ENCODE measurements at places on chromosomes 3 and 15.
A peak's percentile ranks its signal among the peaks of the same experiment; 100 is the strongest.

DNA sequence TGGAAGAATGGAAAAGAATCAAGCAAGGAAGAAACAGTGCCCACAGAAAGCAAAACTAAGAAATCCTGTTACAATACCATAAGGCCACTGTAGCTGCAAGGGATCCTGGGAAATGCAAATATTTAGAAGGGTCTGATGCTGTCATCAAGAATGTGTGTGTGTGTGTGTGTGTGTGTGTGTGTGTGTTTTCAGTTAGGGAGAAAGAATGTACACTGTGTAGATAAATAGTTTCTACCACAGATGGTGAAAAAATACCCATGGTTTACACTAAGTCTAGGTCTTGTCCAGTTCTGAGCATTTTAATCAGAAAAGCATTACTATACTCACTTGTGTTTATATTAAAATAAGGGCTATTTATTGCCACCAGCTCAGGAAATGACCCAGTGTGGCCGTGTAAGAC, 355.0 kb downstream of the RBMS3 start:
- DNase-seq = peak; percentile 8
- H3K27ac ChIP-seq = no peak overlapping the region
- H3K36me3 ChIP-seq = no peaks in the 10 kb centered on the region

DNA sequence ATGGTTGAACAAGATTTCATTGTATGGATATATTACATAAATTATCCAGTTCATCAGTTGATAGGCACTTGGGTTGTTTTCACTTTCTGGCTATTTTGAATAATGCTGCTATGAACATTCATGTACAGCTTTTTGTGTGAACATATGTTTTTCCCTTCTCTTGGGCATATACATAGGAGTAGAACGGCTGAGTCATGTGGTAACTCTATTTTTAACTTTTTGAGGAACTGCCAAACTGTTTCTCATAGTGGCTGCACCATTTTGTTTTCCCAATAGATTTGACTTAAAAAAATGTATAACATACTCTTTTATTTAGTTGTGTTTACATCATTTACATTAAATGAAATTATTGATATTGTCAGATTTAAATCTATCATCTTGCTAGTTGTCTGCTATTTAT, 28.8 kb upstream of the RFX7 start:
- DNase-seq = no peak
- H3K4me1 ChIP-seq = no peaks in the 10 kb centered on the region
- no peak overlapping the region for H3K4me3 ChIP-seq
- H3K27ac ChIP-seq = no peak overlapping the region

DNA sequence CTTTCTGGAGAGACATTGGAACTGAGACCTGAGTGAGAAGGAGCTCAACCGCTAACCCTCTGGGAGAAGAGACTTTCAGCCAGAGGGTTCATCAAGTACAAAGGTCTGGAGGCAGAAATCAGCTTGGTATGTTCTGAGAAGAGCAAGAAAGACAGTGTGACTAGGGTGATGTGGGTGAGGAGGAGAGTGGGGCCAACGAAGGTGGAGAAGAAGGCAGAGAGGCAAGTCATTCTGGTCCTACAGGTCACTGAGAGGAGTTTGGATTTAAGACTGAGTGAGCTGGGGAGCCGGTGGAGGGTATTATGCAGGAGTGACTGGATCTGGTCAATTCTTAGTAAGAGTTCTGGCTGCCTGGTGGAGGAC, 12.2 kb downstream of the XIRP1 start:
- H3K27ac ChIP-seq = no peak overlapping the region
- H3K36me3 ChIP-seq = no peaks in the 10 kb centered on the region
- H3K27me3 ChIP-seq = no peaks in the 10 kb centered on the region

DNA sequence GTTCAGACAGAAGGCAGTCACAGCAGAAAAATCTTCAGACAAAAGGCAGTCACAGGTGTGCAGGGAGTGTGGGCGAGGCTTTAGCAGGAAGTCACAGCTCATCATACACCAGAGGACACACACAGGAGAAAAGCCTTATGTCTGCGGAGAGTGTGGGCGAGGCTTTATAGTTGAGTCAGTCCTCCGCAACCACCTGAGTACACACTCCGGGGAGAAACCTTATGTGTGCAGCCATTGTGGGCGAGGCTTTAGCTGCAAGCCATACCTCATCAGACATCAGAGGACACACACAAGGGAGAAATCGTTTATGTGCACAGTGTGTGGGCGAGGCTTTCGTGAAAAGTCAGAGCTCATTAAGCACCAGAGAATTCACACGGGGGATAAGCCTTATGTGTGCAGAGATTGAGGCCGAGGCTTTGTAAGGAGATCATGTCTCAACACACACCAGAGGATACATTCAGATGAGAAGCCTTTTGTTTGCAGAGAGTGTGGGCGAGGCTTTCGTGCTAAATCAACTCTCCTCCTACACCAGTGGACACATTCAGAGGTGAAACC, 27.6 kb downstream of the ZNF589 start:
- DNase-seq = peak; percentile 22
- no peak overlapping the region for H3K4me3 ChIP-seq
- H3K27ac ChIP-seq = no peak overlapping the region

DNA sequence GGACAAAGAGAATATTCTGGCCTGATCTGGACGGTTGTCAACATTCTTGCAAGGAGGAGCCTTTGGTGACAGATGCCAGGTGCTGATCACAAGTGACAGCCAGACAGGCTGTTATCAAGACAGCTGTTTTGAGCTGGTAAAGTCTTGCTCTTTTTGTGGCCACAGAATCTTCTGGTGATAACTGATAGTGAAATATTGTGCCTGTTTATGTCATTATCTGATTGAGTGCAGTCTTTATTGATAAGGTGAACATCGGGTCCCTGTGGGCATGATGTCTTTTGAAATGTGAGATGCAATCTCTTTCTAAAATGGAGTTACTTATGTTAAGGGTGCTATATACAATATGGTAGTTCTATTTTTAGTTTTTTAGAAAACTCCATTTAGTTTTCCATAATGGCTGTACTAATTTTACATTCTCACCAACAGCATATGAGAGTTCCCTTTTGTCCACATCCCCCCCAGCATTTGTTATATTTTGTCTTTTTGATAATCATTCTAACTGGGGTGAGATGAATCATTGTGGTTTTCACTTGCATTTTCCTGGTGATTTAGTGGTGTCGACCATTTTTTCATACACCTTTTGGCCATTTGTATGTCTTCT, 10.7 kb downstream of the CEP63 start:
- DNase-seq = peak; percentile 66
- H3K4me1 ChIP-seq = no peaks in the 10 kb centered on the region

GRCh38 chr3:30644615-30645014, 38.2 kb downstream of the TGFBR2 start:
- peaks cover 15% of the 10 kb centered on the region for H3K4me1 ChIP-seq
- H3K27ac ChIP-seq = no peak overlapping the region
- H3K36me3 ChIP-seq = peaks cover 9% of the 10 kb centered on the region
- DNase-seq = peak; percentile 72

DNA sequence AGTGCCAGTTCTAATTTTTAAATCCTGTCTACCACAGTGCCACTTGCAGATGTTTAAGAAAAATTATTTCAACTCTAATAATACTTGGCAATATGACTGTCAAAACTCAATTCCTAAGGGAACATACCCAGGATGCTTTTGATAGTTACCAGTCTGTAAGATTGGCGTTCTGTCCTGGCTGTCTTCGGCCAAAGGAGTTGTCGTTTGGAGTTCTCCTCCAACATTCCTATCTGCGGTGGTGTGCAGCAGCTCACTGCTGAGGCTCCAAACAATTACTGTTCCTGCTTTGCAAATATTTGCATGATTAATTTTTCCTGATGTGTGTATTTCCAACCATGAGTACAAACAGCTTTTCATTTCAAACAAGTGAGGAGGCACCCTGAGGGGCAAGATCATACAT, 330.8 kb upstream of the DPH6 start:
- no peak for DNase-seq
- H3K27ac ChIP-seq = no peak overlapping the region
- H3K36me3 ChIP-seq = no peaks in the 10 kb centered on the region

- no peaks in the 10 kb centered on the region for H3K36me3 ChIP-seq
- H3K4me1 ChIP-seq = no peaks in the 10 kb centered on the region
- DNase-seq = no peak
- no peaks in the 10 kb centered on the region for H3K27me3 ChIP-seq
- no peak overlapping the region for H3K27ac ChIP-seq
Observed at GRCh38 chr15:101502572-101503295, 13.2 kb upstream of the PCSK6 start.

DNA sequence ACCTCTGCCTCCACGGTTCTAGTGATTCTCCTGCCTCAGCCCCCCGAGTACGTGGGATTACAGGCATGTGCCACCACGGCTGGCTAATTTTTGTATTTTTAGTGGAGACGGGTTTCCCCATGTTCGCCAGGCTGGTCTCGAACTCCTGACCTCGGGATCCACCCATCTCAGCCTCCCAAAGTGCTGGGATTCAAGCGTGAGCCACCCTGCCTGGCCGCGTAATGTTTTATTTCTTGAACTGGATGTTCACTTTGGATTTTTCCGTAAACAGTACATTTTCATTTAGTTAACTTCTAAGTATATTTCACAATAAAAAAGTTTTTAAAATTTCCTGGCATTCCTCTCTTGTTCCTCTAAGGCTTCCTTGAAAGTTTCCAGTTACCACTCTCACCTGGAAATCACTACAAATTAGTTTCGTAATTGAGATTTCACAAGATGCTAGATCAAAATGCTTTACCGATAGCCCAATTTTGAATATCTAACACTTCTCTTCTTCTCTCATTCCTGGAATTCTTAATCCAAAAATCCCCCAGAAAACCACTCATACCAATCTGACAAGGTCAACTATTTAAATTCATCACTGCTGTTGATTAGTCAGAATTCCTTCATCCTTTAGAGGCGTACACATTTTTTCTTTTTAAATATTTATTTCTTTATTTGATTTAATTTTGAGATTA, 44.7 kb upstream of the INO80 start:
- DNase-seq = no peak
- H3K36me3 ChIP-seq = no peaks in the 10 kb centered on the region
- no peak overlapping the region for H3K4me3 ChIP-seq

Data from fibroblast of lung (primary cell).